ENCODE measurements at places on chromosomes 6 and 20.

DNA sequence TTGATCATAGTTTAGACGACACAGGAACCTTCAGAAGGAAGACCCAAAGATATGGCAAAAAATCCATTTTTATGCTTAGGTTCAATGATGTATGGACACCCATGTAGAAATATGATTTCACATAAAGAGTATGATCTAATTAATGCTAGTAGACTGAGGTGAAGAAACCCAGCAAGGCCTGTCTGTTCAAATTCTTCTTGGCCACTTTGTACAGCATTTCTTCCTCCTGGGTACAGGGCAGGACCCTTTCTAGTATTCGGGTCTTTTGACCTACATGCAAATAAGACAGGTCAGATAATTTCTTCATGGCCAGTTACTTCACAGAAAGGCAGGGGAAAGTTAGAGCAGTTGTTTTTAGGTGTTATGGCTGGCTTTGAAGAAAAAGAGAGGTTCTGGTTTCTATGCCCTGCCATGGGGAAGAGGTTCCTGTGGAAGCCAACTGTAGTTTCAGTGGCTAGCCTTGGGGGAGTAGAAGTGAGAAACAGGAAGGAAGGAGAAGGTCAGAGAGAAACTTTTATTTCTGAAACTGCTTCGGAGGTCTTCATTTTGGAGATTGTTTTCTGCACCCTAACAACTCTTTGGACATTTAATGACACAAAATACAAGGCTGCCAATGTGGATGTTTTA lies 208.3 kb downstream of the PTPRK start:
- no peak for DNase-seq

GRCh38 chr20:768426-768978 lies at the start of gene SLC52A3:
Gene SLC52A3, minus strand, starts transcription at chr20:768500. Its CDS starts 2,726 bp downstream, at chr20:765774.
- no peak for DNase-seq

- DNase-seq: no peak
Measured at GRCh38 chr20:2599288-2600006, 53.0 kb upstream of the NOP56 start.

GRCh38 chr20:36372666-36373065 lies 66.5 kb downstream of the DLGAP4 start:
- no peak for DNase-seq

DNA sequence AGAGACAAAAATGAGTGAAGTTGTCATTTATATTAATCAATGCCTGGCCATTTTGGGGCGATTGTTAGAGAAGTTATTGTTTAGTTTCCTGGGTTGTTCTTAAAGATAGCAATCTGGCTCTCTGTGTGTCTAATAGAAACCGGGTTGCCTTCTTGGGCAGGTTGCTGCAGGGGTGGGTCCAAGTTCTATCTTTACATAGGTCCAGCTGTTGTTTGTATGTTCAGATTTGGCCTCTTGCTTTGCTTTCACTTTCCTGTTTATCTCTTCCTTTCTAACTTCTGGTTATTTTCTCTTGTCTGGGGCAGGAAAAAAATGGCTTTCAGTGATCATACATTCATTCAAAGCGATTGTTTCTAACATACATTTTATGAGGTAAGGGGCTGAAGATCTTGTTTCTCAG lies 128.4 kb upstream of the NOX3 start:
- no peak for DNase-seq

- DNase-seq: no peak
Measured at GRCh38 chr6:41455410-41455809, 90.8 kb upstream of the FOXP4 start.

GRCh38 chr6:49531774-49532569 lies 18.5 kb upstream of the C6orf141 start:
- peak; percentile 82 for DNase-seq

DNA sequence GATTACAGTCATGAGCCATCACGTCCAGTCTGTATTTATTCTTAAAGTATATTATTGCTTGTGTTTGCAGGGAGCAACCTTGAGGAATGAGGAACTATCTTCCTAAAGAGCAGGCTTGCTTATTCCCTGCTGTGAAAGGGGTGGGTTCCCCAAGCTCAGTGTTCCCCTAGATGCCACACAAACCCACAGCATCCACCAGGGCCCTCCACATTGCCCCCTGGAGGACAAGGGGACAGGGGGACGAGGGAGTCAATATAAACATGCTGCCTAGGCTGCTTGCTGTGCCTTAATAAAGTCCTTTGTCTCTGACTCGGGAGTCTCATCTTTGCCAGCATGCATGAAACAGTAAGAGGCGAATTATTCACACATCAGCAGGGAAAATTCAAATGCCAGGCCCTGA lies 8.0 kb upstream of the IDH3B start:
- DNase-seq: no peak

DNA sequence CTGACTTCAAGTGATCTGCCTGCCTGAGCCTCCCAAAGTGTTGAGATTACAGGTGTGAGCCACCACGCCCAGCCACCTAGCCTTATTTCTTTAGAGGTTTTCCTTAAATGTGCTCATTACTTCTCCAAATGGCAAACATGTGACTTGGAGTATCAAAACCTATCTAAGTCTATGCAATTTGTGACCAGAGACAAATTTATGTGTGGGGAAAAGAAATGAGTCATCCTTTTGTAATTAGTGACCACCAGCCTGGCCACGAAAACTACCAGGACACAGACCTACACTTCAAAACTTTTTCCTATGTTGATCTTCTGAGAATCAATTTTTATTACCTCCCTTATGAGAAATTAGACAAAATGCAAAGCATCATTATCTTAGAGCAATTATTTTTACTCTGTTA lies 64.6 kb upstream of the OGFRL1 start:
- no peak for DNase-seq

DNA sequence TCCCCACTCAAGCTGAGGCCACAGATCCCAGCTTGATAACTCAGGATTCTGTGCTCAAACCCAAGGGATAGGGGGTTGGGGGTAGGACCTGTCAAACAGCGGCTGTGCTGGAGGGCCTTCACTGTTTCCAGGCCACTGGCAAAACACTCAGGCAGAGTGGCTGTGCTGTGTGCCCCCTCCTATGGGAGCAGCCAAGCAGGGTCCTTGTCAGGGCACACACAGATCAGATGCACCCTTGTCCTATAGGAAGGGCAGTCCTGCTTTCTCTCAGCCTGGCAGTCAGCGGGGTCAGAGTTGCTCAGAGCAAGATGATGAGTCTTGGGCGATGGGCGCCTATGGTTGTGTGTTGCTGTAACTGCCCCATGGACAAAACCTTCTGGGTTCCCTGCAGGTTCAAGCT lies 554.8 kb downstream of the TBC1D32 start:
- DNase-seq: no peak

DNA sequence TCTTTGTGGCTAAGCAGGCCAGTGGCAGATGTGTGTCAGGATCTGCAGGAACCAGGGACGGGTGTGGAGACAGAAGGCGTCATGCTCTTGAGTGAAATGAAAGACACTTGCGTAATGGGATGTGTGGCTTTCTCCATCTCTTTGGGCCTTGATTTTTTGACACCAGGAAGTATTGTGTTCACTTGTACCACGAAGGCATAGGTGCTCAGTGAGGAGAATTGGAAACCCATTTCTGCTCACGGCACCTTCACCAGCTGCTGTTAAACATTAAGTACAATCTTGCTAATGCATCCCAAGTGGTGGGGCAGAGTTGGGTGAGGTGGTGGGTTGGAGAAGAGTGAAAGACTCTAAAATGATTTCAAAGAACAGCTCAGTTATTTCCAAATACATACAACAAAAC lies 30.0 kb downstream of the GJA10 start:
- DNase-seq: no peak

DNA sequence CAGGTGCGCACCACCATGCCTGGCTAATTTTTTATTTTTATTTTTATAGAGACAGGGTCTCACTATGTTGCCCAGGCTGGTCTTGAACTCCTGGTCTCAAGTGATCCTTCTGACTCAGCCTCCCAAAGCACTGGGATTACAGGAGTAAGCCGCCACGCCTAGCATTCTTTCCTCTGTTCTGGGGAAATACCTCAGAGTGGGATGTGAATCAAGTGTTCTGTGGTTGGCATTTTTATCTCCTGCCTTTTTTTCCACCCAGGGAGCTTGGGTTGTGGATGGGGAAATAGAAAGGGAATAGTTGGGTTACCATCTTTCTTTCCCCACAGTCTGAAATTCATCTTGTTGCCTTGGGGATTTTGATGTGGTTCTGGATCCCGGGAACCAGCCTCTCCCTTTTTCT lies 24.1 kb downstream of the TFAP2C start:
- DNase-seq: no peak

DNA sequence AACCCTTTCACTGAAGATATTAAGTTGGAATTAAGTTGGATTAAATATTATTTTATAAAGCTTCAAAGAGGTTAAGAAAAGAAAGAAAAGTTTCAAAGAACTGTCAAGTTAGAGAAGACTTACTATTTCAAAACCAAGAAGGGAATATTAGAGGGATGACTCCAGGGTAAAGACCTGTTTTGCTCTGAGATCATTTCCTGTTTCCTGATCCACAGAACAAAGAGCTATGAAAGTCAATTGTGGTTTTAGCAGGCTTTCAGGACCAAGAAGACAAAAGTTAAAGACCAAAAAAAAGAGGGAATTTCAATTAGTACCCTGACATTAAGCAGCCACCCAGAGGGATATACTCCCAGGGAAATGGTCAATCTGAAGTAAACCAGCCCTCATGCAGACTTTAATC lies 19.4 kb downstream of the ESF1 start:
- DNase-seq: peak; percentile 66

GRCh38 chr20:63295846-63296245 lies 2.9 kb downstream of the COL20A1 start:
- DNase-seq: no peak

DNA sequence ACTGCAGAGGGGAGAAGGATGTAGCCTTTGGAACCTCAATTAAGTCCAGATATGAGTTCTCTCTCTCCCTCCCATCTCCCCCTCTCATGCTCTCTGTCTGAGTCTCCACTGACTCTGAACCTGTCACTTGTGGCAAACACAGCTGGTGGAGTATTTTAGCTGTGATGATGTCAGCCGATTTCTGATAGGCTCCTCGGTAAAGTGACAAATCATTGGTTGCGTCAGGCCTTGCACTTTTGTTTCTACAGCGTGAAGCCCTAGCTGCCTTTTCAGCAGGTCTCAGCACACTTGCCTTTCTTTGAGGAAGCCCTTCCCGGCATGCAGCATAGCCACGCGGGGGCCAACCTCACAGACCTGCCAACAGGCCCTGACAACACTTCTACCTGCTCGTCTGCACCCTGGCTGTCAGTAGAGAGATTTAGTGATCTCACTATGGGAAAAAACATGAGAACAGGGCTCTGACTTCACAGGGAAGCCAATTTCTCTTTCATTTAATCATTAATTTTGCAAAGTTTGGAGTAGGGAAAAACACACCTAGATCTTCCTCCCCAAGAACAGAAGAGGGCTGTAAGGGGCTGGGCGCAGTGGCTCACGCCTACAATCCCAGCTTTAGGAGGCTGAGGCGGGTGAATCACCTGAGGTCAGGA lies 84.4 kb downstream of the GMPR start:
- peak; percentile 82 for DNase-seq

DNA sequence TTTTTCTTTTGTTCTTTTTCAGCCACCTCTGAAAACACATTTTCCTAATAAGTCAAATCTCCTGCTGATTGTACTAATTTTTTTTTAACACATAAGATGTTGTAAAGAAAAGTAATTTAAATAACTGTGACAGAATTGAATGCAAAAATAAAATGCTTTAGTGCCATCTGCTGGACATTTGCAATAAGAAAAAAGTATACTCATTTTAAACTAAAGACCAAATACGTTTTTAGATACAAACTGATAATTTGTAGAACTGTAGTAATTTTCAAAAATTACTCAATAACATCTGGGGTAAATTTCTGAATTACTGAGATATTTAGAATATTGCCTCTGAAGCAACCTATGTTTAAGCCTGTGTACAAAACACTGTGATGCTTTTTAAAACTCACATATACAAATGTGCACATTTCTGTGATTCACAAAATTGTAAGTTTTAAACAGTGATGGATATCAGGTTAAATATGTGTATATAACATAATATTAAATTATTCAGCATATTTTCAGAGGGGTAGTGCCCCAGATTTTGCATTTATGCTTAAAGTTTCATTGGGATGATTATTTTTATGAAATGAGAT lies 198.7 kb downstream of the RIMS1 start:
- peak; percentile 44 for DNase-seq

GRCh38 chr6:157552820-157553485 lies 172.0 kb downstream of the ZDHHC14 start:
- no peak for DNase-seq

DNA sequence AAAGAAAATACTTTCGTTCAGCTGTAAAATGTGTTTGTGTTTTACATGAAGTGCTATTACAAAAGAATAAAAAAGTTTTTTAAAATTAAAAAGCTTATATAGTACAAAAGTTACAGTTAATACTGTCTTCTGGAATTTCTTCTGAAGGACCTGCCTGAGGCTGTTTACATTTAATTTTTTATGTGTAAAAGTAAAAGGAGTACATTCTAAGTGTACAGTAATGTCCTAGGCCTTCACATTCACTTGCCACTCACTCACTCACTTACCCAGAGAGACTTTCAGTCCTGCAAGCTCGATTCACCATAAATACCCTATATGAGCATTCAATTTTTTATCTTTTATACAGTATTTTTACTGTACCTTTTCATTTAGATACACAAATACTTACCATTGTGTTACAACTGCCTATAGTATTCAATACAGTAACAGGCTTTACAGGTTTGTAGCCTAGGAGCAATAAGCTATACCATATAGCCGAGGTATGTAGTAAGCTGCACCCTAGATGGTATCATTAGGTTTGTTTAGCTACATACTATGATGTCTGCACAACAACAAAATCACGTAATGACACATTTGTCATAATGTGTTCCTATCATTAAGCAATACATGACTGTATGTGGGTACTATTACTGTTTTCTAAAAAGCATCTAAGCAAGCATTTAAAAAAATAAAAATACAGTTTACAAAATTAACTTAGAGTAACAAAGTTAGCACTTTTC lies 33.0 kb downstream of the RNF146 start:
- DNase-seq: no peak

All from fibroblast of pulmonary artery (primary cell).